Neuronal stem cell (in vitro differentiated cells): ENCODE measurements at places on chromosomes 13 and 19.

DNA sequence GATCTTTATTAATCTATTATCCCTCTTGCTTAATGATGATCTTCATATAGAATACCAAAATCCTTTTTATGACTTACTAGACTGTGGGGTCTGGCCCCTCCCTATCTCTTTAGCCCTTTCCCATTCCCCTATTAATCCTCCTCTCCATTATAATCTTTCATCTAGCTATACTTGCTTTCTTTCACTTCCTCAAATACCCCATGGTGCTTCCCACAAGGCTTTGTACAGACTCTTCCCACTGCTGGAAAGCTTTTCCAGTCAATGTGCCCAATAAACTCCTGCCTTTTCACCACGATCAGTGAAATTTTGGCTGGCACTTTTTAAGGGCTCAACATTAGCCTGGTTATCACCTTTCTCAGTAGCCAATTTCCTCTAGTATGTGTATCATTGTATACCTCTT, 3.2 kb upstream of the EBPL start:
- DNase-seq, result no peak

GRCh38 chr13:21150013-21150412, 26.3 kb downstream of the SKA3 start:
- DNase-seq, result no peak

- DNase-seq, result no peak
Measured at GRCh38 chr19:55646889-55647731, 902 bp upstream of the CCDC106 start.

DNA sequence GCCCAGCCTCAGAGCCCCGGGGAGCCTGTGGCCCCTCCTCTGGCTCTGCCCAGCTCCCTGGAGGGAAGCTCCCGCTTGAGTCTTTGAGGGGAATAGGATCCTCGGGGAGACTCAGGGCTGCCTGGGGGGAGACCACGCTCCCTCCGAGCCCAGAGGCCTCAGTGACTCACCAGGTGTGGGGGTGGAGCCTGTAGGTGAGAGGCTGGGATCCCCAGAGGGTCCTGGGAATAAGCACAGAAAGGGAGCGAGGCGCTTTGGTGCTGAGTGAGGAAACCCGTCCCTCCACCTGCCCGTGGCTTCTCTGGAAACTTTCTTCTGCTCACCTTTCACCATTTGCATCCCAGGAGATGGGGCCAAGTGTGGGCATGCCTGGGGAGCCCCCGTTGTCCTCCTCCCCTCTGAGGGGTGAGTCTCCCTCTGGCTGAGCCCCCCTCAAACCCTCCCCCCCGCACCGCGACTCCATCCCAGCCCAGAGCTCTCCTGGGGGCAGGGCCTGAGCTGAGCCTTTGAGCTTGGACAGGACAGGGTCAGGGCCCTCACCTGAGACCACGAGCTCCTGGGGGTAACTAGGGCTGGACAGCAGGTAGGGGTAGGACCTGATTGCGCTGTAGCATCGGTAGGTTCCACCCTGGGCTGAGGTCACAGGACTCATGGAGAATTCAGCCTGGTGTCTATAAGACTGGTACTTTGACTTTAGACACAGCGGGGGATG, 2.7 kb downstream of the LILRB5 start:
- DNase-seq, result no peak

DNA sequence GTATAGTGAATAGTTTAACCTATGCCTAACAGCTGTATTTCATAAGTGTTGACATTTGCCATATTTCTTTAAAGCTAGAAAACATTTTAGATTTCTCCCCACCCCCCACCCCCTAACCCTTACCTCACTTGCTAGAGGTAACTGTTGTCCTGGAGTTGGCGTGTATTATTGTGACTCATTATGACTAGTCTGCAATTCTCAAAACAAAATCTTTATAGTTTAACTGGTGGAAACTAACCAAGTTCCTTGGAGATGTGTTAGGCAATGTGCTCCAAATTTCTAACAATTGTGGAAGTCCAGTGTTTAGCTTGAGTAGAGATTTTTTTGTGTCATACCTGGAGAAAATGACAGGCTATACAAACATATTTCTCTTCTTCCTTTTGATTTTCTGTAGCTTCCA, 38.0 kb downstream of the KCTD4 start:
- DNase-seq, result no peak

- DNase-seq, result no peak
Measured at GRCh38 chr13:98169331-98169730, 7.7 kb downstream of the RNF113B start.

GRCh38 chr13:109840201-109840892, 54.0 kb upstream of the IRS2 start:
- DNase-seq, result peak; percentile 32

GRCh38 chr19:6011206-6011605, 33.3 kb upstream of the RANBP3 start:
- DNase-seq, result no peak

- DNase-seq, result no peak
Measured at GRCh38 chr13:31408927-31409326, 209.2 kb downstream of the B3GLCT start.
